ENCODE measurements at places on chromosomes 4 and X.
A peak's percentile ranks its signal among the peaks of the same experiment; 100 is the strongest.

GRCh38 chrX:69024931-69025330 lies 140.3 kb downstream of the PJA1 start:
- peak; percentile 82 for DNase-seq

DNA sequence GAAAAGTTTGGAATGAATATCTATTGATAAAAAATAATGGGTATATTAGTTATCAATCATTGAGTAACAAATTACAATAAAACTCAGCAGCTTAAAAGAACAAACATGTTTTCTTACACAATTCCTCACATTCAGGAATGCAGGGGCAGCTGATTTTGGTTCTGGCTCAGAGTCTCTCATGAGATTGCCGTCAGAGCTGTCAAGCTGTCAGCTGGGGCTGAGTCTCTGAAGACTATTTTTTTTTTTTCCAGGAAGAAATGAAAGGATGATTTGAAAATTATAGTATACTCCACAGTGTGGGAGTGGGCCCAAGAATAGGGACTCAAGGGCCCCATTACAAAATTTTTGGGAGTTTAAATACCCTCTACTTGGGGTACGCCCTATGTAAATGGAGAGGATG lies 219.1 kb downstream of the GC start:
- no peak for DNase-seq

- DNase-seq: no peak
Measured at GRCh38 chr4:103073792-103074438, 2.6 kb downstream of the SLC9B2 start.

- DNase-seq: no peak
Measured at GRCh38 chr4:168845897-168846296, 164.2 kb downstream of the CBR4 start.

- no peak for DNase-seq
Measured at GRCh38 chr4:94457692-94458106, 6.0 kb downstream of the PDLIM5 start.

GRCh38 chr4:181254771-181255170 lies 988.4 kb upstream of the TENM3 start:
- DNase-seq: no peak

Data from mucosa of descending colon (tissue), 3 donors.